ENCODE measurements at places on chromosomes 16 and 17.

DNA sequence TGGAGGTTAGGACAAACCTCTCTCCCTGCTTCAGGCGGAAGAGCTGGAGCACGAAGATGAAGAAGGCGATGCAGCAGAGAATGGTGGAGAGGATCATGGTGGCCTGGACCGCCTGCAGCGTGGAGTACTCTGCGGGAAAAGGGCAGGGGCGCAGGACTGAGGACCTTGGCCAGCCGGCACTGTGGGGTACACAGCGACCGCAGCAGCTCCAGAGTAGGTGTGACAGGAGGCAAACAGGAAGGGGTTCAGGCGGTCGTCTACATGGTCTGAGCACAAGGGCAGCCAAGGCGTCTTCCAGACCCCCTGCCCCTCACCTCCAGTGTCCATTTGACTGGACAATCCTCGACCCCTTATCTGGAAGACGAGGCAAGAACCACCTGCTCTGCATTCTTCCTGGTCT lies 42.5 kb downstream of the EMP2 start:
- no peak for DNase-seq

DNA sequence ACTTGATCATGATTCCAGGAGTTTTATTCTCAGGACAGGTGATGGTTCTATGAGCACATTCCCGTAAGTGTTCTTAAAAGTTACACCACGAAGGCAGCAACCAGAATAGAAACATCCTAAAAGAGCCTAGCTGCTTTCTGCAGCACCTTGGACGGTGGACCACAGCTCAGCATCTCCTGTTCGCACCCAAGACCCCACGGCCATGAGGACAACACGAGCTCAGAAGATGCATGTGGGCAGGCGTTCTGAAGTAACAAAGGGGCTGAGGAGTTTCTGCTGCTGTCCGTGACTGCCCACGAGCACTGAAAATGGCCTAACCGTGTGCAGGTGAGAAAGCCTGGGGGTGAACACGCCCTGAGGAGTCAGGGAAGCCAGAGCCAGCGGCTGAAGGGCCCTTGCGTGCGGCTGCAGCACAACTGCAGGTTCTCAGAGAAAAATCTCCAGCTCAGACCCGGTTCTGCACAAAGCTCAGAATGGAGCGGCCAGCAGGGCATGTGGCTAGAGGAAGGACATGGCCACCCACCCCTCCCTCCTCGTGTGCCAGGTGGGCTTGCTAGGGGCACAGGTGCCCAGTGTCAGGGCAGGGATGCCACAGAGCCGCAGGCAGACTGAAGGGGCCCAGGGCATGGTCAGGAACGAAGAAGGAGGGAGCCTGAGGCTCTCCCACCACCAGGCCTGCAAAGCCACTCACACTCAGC lies 10.8 kb upstream of the C16orf95 start:
- no peak for DNase-seq

DNA sequence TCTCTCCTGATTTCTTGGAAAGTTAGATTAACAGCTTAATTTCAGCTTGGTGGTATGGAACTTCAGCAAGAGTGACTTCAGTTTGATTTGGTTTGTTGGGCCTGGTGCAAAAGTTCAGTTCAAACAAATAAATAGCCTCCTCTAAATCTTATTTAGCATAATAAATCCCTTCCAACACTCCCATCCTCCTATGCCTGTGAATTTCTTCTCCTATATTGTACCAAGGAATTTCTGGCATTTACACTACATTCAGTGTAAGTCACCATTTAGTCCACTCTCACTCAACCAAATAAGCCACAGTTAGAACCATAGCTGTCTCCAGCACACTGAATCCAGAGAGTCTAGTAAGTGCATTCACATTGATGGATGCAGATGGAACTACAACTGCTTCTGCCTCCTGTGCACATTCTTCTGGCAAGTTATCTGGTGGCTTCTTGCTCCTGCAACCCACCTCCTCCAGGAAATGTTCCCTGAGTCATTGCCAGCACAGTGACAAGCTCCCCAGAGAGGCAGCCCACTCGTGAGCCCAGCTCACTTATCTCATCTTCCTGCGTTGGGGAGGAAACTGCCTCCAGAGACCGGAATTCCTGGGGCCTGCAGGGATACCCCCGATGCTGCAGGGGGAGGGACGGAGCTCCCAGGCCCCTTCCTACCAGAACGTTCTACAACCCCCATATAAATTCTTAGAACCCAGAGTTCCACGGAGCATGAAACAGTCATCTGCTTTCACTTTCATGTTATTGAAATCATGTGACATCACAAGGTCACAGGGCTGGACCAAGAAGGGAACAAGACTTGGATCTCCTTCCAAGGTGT lies 318.3 kb downstream of the PHKB start:
- DNase-seq, result peak; percentile 34

DNA sequence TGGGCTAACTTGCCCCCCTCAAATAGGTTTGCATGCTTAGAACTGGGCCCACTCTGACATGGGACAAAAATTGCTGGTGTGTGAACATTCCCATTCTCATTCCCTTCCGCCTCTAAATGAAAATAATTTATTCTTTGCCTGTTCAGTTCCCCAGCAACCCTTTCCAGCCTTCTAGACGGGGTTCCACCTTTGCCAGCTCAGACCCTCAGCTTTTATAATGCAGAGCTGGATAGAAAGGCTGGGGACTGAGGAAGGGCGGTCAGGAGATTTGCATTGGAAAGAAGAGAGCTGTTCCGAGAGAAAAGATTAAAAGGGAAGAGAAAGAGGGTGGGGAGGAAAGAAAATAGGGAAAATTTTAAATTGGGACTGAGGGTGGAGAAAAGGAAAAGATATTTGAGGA lies 151.1 kb upstream of the WSCD1 start:
- no peak for DNase-seq

GRCh38 chr16:19281246-19281645 lies 4.3 kb upstream of the CLEC19A start:
- no peak for DNase-seq

GRCh38 chr17:56939869-56940484 lies 20.9 kb downstream of the COIL start:
- peak; percentile 70 for DNase-seq

DNA sequence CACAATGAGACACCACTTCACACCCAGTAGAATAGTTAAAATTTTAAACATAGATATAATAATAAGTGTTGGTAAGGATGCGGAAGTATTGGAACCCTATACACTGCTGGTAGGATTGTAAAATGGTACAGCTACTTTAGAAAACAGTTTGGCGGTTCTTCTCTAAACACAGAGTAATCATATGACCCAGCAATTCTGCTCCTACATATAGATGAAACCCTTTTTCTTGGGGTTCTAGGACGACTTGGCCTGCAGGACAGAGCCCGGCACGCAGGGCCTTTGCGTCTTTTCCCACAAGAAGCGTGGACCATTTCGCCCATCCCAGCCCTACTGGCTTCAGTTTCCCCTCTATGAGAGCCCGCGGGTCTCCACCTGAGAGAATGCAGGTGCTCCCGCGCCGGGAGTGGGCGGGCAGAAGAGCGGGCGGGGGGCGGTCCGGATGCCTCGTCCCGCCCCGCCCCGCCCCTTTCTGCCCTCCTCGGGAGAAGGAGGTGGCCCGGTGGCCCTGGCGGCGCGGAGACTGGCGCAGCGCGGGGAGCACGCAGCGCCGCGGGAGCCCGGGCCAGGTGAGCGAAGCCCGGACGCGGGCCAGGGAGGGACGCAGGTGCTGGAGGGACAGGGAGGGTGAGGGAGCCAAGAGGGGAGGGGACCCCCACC lies at the start of gene SDR42E2:
TSS of gene SDR42E2 (plus strand) at position 508 of the 657 bp plus-strand sequence. CDS start 3,077 bp downstream, outside the sequence.
- DNase-seq, result peak; percentile 45

GRCh38 chr16:15993946-15994665 lies 44.7 kb downstream of the ABCC1 start:
- no peak for DNase-seq

- no peak for DNase-seq
Observed at GRCh38 chr16:83348991-83349390, 458.8 kb upstream of the HSBP1 start.

DNA sequence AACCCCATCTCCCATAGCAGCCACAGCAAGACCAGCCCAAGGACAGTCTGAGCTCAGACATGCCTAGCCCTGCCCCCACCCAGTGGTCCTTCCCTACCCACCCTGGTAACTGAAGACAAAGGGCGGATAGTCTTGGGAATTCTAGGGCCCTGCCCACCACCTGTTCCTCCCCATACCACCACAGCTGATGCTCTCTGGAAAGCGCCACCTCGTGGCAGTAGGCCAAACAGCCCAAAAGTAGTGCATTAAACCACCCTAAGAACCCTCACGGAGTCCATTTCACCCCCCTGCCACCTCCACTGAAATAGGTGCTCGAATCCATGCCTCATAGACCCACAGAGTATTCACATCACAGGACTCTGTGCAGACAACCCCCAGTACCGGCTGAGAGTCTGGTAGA lies 1021.4 kb downstream of the CDH8 start:
- no peak for DNase-seq

GRCh38 chr16:48978501-48978900 lies 303.1 kb downstream of the CBLN1 start:
- DNase-seq, result no peak

DNA sequence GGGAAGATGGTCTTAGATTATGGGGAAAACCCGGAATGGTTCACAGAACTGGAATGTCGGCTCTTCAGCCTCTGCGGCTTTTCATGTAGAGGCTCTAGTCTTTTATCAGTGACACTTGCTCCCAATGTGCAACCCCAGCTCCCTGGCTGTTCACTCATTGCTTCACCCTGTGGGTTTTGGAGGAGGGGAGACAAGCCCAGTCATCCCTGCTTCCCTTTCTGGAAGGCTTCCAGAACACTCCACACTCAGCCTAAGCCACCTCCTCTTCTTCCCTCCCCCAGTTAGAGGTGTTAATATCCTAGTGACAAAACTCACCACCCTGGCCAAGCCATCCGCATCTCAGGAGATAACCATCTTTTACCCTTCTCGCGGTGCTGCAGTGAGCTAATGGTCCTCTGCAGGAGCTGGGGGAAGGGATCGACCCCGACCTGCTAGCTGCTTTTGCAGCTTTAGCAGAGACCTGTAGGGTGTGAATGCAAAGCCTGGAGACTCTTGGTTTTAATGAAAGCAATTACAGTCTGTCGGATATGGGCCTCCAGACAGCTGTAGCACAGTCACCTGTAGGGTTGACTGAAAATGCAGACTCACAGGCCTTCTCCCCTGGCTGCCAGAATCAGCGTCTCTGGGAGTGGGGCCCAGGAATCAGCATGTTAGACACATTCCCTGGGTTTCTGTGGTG lies 24.3 kb upstream of the LASP1NB start:
- no peak for DNase-seq

GRCh38 chr17:39351508-39351907 lies 49.9 kb downstream of the FBXL20 start:
- DNase-seq, result no peak

GRCh38 chr17:58382872-58383242 lies 30.9 kb upstream of the SUPT4H1 start:
- no peak for DNase-seq

DNA sequence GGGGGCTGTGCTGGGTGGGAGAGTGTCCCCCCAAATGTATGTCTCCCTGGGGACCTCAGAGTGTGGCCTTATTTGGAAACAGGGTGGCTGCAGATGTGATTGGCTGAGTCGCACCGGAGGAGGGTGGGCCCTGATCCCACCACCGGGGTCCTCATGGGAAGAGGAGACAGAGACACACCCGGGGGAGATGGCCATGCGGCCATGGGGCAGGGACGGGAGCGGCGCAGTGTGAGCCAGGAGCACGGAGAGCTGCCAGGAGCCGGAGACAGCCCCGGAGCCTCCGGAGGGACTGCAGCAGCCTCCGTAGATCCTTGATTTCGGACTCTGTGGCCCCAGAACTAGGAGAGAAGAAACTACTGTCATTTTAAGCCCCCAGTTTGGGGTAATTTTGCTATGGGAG lies 1.6 kb upstream of the CIBAR2 start:
- DNase-seq, result no peak

DNA sequence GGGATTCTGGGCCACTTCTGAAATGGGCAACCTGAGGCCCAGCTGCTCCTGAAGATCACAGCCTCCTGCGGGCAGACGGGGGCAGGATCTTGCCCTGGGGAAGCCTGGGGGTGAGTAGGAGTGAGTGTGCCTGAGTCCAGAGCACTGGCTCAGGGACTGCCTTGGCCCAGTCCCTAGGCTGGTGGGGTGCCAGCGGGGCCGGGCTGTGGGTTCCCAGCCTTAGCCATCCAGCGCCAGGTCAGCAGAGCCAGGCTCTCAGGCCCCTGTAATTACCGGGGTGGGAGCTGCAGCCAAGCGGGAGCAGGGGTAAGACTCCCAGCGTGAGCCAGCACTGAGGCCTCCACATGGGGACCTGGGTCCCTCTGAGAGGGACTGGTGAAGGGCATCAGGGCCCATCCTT lies 8.2 kb downstream of the SPNS2 start:
- DNase-seq, result no peak

- DNase-seq, result no peak
Observed at GRCh38 chr17:44081681-44082080, 11.1 kb downstream of the G6PC3 start.

GRCh38 chr17:82351254-82351712 lies 7.8 kb upstream of the TEX19 start:
- no peak for DNase-seq

DNA sequence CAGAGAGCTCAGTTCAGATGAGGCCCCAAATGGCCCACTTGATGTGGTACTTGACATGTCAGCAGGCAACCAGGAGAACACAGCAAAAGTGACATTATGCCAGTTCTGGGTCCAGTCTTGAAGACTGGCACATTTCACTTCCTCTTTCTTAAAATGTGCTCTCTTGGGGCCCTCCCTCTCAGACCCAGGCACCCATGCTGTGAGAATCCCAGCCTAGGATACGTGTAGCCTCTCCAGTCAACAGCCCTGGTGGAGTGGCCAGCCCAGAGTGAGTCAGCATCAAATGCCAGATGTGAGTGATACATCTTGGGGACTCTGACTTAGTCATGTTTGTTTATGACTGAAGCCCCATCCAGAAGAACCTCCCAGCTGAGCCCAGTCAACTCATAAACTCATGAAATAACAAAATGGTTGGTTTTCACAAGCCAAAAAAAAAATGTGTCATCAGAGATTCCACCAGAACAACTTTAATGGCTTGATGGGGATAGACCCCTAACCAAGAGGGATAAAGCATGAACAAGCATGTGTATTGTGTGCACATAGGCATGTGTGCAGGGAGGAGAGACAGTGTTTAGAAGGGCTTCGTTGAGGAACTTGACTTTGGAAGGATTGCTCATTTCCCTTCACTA lies 82.5 kb upstream of the TNRC6C start:
- no peak for DNase-seq

DNA sequence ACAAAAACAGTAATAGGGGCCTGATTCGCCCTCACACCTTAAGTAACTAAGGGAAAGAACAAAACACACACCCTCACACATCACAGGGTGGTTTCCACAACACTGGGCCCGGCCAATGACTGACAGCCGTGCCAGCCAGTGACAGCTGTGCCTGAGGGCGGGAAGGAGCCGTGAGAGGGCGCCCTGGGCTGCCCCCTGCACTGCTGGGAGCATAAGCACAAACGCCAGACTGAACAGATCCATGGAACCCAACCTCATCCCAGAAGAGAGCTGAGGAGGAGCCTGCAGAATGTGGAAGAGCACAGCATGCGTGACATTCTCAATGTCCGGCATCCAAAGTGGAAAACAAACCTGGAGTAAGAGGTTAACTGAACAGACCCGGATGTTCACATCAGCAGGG lies 16.0 kb downstream of the CSNK1D start:
- DNase-seq, result no peak

DNA sequence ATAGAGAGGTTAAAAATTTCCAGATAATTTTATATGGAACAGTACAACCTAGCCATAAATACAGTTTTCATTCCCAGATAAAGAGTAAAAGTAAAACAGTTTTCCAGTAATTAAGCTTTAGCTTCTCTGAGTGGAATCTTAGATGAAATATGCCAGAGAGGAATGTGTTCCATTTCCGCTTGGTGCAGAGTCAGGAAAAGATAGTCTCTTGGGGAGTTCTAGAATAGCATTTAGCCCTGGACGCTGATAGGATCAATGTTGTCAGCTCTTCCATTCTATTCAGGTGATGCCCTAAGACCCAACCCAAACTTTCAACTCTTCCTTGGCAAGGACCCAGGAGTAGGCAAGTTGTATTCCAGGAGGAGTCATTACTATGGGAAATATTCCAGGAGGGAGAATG lies 30.9 kb upstream of the ABCA3 start:
- no peak for DNase-seq
